ENCODE measurements at places on chromosomes 3 and 15.

DNA sequence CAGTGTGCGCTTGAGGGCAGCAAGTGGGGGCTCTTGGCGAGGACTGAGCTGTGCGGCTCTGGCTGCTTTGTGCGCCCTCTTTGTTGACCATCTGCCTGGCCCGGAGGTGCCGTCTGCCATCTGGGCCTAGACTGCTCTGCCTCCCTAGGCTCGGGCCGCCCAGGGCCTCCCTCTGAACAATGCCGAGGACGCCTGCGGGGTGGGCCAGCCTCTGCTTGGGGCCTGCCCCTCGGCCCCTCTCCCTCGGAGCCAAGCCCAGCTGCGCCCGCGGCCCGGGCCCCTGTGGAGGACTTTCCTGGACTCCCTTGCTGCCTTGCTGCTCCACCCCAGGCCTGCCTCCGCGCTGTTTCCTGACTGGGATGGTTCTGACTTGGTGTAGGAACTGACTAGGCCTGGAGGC is 31.9 kb upstream of the SPSB4 start:
- DNase-seq: no peak

DNA sequence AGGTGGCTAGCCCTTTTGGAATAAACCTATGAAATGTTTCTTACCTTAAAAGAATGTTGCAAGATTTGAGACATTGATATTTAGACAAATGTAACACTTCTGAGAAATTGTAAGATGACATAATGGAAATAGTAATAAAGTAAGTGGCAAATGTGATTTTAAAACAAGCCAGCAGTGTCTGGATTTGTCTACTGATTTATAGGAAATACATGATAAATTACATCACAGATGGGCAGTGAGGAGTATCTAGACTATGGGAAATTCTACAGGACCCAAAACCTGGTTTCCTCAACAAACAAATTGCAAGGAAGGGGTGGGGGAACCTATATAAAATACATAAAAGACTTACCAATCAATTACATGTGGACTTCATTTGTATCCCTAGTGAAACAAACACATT is 37.1 kb downstream of the NANOGP8 start:
- no peak for DNase-seq

DNA sequence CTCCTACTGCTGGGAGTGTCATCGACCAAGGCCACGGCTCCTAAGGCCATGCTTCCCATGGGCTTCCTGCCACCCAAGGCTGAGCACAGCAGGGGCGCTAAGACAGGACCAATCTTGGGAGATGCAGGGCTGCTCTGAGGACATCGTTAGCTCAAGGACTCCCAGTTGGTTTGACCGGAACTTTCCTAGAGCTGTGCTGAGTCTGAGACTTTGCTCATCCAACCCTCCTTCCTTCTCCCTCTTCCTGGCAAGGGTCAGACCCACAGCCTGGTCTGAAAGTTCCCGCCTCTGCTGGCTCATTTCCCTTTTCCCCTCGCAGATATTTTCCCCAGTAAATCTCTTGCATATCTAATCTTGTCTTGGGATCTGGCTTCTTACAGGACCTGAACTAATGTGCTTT is 57.2 kb downstream of the EPHB3 start:
- no peak for DNase-seq

- DNase-seq: no peak
These were observed 17.0 kb downstream of the CA12 start for GRCh38 chr15:63364399-63365272.

GRCh38 chr3:154137036-154137435 is 15.8 kb downstream of the ARHGEF26 start:
- no peak for DNase-seq

DNA sequence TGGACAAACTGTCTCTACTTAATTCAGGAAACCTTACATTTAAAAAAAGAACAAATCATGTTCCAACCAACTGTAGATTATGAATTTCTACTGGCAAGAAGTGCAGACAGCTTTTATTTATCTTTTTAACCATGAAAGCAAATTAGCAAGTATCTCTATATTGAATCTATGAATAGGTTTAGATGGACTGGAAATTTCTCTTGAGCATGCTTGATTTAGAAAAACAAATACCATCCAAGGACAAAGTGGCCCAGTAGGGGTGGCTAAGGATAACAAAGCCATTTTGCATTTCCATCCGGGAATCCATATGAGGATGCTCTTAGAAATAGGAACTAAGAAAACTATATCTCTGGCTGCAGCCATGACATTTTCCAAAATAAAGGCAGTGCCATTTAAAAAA is 150.6 kb downstream of the KCNMB2 start:
- DNase-seq: no peak

DNA sequence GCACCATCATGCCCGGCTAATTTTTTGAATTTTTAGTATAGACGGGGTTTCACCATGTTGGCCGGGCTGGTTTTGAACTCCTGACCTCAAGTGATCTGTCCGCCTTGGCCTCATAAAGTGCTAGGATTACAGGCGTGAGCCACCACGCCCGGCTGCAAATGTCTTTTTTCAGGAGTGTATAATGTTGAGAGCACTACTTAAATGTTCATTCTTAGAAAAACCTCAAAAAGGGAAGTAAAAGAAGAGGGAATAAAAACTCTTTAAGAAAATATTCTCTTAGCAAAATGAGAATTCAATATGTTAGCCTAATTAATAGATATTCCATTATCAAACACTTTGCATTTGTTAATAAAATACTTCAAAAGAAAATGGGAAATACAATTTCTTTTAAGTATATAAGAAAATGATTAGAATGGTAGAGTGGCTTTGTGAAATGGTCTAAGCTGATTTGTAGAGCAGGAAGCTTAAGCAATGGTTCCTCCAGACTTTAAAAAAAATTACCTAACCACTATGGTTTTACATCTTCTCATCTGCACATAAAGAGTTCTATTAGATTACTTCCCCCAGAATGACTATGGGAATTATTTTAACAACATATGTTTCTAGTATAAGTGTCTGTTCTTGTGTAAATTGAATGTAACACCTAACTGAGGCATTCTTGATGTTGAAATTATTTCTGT is 226.7 kb upstream of the ALCAM start:
- DNase-seq: no peak

- no peak for DNase-seq
These were observed 48.4 kb downstream of the KY start for GRCh38 chr3:134602440-134602814.

DNA sequence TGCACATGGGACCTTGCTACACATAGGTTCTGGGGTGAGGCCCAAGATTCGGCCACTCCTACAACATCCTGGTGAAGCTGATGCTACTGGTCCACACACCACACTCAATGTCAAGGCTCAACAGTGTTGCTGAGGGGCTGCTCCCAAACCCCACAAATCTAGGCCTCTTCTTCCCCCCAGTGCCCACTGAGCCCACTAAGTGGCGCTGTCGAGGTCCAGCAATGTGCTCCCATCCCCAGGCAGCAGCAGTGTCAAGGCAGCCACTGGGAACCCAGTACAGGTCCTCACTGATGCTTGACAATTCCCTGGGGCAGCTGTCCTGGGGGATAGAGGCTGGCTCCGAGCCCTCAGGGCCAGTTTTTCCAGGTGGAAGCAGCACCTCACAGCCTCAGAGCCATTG is 21.5 kb downstream of the SCN5A start:
- DNase-seq: no peak

DNA sequence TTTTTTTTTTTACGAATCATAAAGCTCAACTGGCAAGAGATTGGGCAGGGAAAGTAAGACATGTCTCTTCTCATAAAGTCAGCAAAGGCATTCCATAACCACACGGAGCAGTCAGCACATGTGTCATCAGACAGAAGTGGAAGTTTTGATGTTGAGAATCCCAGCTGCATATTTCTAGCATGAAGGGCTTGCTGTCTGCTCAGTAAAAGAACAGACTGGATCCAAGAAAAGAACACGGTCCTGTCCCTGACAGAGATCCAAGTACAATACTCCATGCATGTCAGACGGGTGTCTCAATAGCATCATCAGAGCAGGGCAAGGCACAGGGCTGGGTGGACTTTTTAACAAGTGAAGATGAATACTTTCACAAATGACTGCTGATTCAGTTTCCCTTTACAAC is 38.2 kb downstream of the ABI3BP start:
- peak; percentile 98 for DNase-seq

GRCh38 chr15:48596415-48596814 is 49.1 kb downstream of the FBN1 start:
- peak; percentile 22 for DNase-seq
